Astrocyte of the spinal cord (primary cell): ENCODE measurements at places on chromosomes 16 and 17.

- DNase-seq = peak; percentile 66
Observed at GRCh38 chr17:47266782-47267181, 13.2 kb downstream of the ITGB3 start.

DNA sequence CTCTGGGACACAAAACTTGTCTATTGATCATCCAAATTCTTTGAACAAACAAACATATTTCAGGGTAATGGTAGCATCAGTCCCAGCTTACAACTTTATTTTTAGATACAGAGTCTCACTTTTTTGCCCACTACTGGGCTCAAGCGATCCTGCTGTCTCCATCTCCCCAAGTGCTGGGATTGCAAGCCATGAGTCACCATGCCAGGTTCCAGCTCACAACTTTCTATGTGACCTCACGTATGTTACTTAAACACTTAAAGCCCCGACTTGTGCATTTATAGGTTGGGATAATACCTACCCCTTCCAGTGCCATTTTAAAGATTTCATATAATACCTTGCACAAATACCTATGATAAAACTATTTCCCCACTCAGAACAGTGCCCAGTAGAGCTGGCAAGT lies 42.0 kb upstream of the KSR1 start:
- no peak for DNase-seq

DNA sequence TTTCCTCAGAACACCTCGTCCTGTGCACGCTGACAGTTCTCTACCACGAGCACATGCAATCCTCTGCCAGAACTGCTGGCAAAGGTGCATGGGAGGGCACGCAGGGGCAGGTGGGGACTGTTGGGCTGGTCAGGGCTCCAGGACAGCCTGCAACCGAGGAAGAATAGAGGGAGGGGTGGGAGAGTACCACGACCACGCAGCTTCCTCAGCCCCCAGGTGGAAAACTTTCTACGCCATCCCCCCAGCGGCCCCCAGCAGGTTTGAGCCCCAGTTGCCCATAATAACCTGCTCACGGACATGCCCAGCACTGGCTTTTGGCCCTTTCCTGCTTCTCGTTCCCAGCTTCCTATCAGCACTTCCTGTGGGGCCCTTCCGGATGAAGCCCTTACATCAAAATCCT lies 199.3 kb downstream of the C16orf95 start:
- no peak for DNase-seq

GRCh38 chr17:32567086-32567485 lies 80.3 kb downstream of the CDK5R1 start:
- DNase-seq = no peak

DNA sequence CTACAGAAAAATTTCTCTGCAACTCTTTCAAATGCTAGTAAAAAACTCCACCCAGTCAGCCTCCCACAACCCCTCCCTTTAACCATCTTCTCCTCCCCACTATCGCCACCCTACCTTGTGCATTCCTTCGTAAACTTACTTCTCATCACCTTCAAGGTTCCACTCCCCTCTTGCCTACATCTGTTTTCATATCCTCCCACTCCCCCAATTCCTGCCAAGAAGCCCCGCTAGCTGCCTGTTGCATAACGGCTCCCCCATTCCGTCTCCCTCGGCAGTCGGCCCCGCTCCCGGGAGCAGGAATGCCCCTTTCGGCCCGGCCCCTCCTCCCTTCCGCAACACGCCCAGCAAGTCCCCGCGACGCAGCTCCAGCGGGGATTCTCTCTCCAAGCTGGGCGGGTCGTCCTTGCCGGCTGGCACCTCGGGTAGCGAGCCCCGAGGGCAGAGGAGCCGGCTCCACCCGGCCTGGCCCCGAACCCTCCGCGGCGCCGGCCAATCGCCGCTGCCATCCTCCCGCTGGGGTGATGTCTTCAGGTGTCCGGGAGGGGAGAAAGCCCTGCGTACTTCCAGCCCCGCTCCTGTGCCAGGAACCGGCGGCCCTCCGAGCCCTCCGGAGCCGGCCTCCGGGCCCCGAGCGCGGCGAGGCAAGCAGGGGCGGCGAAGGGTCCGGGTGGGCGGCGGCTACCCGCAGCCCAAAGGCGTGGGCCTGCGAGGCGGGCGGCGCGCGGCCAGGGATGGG lies 1.5 kb downstream of the PHLPP2 start:
- peak; percentile 65 for DNase-seq

DNA sequence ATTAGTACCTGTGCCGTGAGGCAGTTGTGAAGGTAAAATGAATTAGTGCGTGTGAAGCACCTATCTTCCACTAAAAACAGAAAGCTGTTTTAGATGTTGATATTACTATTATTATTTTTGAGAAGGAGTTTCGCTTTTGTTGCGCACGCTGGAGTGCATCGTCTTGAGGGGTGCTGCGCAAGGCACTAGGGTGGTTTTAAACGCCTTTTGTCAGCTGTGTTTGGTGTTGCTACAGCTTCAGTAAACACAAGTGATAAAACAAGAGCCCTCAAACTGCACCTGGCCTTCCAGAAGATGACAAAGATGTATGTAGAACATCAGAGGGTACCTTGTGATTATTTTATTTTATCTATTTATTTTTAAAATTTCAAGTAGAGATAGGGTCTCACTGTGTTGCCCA lies 38.2 kb downstream of the PLCG2 start:
- DNase-seq = no peak

DNA sequence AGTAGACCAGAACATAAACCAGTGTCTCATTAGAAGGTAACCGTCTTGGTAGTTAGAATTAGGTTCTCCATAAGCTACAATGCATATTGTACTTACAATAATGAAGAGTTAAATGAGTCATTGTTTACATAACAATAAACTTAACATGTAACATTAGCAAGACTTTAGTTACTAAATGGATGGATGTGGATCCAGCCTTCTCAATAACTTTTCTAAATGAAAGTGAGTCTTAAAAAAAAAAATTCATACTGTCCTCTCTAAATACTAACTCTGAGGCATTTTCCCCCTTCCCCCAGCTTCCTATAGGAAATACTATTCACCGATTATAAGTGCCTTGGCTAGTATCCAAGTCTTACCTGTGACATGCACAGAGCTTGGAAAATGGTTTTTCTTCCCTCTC lies 155.3 kb downstream of the CYB561 start:
- no peak for DNase-seq

- no peak for DNase-seq
Observed at GRCh38 chr16:4204521-4204920, 37.4 kb downstream of the SRL start.

DNA sequence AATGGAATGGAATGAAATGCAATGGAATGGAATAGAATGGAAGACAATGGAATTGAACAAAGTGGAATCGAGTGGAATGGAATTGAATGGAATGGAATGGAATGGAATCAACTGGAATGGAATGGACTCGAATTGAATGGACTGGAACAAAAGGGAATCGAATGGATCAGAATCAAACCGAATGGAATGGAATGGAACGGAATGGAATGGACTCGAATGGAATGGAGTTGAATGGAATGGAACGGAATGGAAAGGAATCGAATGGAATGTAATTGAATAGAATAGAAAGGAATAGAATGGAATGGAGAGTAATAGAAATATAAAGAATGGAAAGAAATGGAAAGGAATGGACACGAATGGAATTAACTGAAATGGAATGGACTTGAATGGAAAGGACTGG lies 475.2 kb upstream of the WSB1 start:
- DNase-seq = peak; percentile 3

- DNase-seq = peak; percentile 34
Observed at GRCh38 chr17:17206124-17206912, at the start of gene PLD6. Gene PLD6 (minus strand): TSS chr17:17206333. CDS start chr17:17206286, 47 bp downstream.

DNA sequence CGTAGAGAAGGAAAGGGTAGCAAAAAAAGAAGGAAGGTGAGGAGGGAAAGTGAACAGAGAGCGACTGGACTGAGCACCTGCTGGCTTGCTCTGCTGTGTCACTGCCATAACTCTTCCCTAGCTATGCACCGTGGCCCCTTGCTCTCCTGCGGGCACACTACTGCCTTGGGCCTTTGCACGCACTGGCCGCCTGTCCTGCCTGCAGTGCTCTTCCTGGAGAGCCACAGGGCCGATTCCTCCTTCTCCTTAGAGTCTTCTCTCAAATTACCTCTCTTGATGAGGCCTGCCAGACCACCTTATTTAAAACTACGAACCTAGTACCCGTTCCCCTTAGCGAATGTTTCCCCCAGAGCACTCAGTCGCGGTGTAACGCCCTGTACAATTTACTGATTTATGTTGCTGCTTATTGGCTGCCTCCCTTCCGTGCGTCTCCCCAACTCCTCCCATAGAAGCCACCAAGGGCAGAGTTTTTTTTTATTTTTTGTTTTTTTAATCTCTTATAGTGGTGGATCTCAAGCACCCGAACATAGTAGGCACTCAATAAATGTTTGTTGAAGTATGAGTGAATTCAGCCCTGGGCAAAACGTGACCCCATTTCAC lies 70.3 kb downstream of the RAI1 start:
- DNase-seq = no peak

GRCh38 chr16:85381738-85382592 lies 231.2 kb upstream of the GSE1 start:
- peak; percentile 65 for DNase-seq

GRCh38 chr16:68085259-68086071 lies at the start of gene NFATC3:
Gene NFATC3 (plus strand): TSS chr16:68085370. CDS start chr16:68085682, 312 bp downstream.
- peak; percentile 98 for DNase-seq

GRCh38 chr16:85505794-85506634 lies 107.1 kb upstream of the GSE1 start:
- DNase-seq = no peak

DNA sequence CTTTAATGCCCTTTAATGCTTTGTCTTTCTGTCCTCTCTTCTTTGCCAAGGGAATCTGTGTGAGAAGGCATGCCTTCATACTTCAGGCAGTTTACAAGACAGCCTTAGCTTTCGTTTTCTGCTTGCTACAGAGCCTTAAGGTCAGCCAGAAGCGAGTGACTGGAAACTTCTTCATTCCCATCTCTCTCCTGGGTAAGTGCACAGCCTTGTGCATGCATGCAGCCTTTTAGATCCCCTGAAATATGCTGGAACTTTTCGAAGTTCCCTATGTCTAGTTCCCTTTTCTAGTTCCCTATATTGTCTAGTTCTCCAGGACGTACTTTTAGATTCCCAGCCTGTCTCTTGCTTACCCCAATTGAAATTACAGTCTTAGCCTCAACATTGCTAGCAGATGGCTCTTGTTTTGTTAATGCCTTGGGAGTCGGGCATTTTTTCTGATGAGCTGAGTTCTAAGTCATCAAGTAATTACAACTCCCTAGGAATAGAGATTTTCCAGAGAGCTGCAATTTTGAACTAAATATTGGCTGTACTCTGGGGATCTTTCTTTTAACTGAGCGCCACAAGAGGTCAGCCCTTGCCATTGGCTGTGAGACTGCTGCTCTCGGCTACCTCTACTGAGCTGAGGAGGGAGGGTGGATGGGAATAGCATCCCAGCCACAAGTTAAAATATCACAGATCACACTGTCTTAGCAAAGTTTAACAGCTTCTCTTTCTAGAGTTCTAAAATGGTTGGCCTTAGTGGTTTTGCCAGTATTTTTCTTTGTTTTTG lies 22.7 kb upstream of the PPM1D start:
- no peak for DNase-seq

DNA sequence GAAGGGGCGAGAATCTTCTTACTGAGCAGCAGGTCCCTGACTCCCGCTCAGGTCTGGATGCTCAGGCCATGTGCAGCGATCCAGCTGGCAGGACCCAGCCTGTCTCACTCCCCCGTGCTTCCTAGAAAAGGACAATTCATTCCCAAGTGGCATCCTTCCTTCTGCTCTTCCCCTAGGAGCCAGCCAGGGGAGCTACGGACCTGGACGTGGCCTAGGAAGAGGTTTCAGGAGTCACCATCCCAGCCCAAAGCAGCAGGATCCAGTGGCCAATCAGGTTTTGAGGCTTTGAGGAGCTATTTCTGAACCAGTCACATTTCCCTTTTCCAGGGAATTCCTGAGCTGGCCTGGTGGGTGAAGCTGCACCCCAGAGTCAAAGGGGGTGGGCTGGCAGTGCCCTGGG lies 7.8 kb upstream of the CD79B start:
- no peak for DNase-seq

DNA sequence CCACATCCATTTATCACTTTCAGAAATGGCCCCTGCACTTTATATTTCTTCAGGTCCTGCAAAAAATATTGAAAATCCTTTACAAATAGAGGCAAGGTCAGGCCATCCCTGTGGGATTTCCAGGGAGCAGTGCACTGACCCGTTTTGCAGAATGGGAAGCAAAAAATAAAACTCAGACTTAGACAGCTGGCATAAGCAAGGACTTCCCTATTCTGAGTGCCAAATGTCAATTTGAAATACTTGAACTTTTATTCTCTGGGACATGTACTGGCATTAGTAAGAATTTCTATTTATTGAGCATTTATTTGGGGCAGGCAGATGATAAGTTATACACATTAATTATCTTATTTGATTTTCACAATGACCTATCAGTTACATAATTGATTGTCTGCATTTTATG lies 32.4 kb downstream of the PRKCB start:
- no peak for DNase-seq

DNA sequence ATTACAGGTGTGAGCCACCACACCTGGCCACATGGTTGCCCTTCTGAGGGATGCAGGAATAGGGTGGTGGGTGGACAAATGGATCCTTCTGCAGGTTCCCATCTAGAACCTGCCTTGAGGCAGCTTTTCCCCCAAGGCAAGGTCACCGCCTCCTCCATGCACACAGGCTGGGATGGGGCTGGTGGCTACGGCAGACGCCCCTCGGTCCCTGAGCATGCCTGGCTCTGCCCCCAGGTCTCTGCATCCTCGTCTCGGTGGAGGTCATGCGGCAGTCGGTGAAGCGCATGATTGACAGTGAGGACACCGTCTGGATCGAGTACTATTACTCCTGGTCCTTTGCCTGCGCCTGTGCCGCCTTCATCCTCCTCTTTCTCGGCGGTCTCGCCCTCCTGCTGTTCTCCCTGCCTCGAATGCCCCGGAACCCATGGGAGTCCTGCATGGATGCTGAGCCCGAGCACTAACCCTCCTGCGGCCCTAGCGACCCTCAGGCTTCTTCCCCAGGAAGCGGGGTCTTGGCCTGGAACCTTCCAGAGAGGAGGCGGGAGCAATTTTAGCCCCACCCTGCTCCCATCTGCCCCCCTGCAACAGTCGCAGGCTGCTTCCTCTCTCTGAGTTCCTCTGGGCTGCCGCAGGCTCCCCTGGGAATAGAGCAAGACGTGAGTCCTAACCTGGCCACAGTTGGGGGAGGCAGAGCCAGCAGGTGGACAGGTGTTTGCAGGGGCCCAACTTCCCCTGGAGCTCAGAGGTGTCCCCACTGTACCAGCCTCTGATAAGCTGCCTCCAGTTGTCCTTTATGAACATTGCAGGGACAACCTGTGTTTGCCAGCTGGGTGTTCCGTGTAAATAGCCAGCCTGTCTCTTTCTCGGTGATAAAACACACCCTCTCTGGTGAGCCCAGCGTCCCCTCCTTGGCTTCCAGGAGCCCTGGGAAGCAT lies 11.7 kb downstream of the CACNG1 start:
- DNase-seq = no peak

GRCh38 chr16:87784812-87785211 lies 19.0 kb upstream of the KLHDC4 start:
- no peak for DNase-seq
